ENCODE measurements at places on chromosomes 3 and 15.
A peak's percentile ranks its signal among the peaks of the same experiment; 100 is the strongest.

DNA sequence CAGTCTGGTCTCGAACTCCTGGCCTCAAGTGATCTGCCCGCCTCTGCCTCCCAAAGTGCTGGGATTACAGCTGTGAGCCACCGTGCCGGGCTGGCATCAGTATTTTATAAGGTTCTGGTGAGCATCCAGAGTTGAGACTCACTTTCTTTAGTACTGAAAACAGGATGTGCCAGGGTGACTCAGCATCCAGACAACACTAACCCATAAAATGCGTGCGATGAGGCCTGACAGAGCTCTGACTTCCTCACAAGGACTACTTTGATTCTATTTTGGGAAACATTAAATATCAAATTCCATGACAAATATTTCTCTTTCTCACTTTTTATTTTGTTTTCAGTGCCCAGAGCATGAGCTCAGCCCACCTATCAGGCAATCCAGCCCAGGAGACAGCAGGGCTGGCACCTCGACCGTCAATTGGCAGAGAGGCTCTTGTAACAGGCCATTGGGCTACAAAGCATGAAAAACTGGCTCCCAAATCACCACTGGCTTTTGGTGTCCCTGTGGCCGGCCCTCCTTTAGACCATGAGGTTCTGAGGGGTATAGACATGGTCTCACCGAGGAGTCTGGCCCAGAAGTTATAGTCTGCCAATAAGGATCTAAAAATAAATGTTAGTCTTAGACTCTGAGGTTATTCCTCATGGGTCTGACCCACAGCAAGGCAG is 75.0 kb downstream of the FEM1B start:
- no peak for DNase-seq

GRCh38 chr3:191301017-191301416 is 28.2 kb upstream of the CCDC50 start:
- no peak for DNase-seq

DNA sequence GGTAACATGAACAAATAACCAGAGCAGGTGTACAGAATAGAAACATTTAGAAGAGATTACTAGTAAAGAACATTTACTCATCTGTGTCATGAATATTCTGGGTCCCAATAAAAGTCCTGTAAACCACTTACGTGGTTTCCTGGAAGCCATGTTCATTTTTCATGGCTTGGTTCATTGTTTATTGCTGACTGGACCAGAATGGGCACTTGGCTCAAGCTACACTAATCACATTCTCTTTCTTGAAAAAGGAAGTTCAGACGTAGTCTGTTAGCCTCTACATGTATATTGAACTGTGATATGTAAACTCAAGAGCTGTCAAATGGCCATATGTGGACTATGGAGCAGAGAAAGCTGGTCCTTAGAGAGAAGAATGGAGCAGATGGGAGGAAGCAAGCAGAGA is 138.3 kb upstream of the FAM3D start:
- DNase-seq: no peak

GRCh38 chr15:87686841-87687522 is 569.6 kb downstream of the NTRK3 start:
- DNase-seq: no peak

DNA sequence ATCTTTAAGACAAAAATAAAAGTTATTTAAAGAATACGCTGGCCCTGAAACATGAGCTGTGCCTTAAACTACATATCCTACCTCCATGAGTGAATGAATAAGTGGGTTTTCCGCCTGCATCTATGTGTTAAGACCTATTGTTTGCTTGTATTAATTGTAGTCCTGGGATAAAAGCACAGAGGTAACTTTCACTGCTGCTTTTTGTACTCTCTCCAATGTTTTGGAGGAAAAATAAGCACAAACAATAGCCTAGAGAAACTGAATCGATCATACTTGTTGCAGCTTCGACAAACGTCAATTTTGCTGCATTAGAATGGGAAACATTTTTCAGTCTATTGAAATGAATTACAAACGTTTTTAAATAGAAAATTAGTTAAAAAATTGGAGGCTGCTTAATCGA is 1.3 kb upstream of the CTNNB1 start:
- DNase-seq: peak; percentile 40

GRCh38 chr3:105315144-105315543 is 51.6 kb upstream of the ALCAM start:
- DNase-seq: no peak

Data from NCI-H1105 treated with DMSO at 0.1 percent for 48 hours (cell line).